ENCODE measurements at places on chromosomes 12 and 14.

- no peak for DNase-seq
Measured at GRCh38 chr12:109433618-109434017, 43.5 kb downstream of the KCTD10 start.

- DNase-seq: no peak
Measured at GRCh38 chr12:32612658-32613614, 66.2 kb upstream of the DNM1L start.

GRCh38 chr12:131114942-131115584 is 161.4 kb downstream of the ADGRD1 start:
- no peak for DNase-seq

- DNase-seq: no peak
Measured at GRCh38 chr12:96828169-96828789, 78.8 kb upstream of the NEDD1 start.

Data from forelimb muscle (tissue), 1 donor.